Testis (tissue), 5 donors: ENCODE measurements at places on chromosomes 2 and 18. TPM values are rescaled to one million over a fixed set of nuclear protein-coding genes. Genes with fewer than 3 reads are reported as not detected.

GRCh38 chr2:43880471-43880870 lies 41.7 kb downstream of the ABCG8 start:
- DNase-seq, result no peak

DNA sequence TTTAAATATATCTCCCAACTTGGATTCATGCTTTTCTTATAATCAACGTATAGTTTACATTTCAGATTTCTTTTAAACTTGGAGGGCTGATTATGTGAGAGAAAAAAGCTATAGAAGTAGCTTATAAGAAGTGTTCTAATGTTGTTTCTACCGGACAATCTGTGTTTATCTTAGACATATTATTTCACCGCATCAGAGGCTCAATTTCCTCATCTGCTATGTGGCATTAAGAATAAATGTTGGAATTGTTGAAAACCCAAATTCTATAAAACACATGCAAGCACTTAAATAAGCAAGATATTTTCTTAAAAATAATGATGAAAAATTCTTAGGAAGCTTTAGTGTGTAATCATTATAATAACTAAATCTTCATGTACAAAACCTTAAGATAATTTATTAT lies 407.9 kb downstream of the HRH4 start:
- DNase-seq, result no peak

DNA sequence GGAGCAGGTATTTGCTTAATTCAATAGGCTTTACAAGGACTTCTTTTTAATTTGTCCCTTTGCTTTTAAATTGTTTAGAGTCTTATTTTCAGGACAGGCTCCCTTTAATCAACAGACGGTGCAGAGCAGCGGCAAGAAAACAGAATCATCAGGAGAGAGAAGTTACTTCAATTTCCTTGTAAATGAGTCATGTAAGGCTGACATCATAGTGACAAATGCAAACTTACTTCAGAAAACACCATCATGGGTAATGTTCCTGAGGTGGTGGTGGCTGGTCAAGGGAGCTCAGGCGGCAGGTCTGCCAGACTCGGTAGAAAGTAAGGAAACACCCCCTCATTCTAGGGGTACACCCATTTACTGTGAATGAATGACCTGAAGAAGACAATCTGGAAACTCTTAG lies 395.1 kb downstream of the FBXO15 start:
- DNase-seq, result no peak

DNA sequence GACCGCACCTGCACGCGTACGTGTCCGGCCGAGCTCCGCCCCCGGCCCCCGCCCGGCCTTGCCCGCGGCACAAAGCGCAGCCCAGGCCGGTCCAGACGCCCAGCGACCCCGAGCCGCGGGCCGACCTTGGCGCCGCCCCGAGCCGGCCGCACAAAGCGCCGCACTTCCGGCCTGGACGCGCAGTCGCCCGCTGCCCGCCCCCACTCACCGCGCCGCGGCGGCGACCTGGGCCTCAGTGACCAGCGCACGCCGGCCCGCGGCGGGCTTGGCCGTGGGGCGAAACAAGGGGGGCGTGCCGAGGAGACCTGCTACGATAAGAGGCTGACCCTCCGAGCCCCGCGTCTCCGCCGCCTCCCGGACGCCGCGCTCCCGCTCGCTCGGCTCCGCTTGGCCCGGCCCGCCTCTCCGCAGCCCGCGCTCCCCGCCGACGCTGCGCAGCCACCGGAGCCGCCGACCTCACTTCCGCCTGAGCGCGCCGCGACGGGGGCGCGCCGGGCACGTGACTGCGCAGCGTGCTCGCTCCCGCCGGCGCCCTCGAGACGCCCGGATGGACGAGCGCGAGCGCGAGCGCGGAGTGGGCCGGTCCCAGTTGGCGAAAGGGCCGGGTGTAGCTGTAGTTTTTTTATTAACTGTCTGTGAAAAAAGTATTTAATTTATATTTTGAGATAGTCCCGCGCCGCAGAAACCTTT lies at the start of gene FAM168B:
TSS of gene FAM168B (minus strand) at position 455 of the 690 bp plus-strand sequence. CDS start 10,814 bp downstream, outside the sequence.
- peak; percentile 88 for DNase-seq

DNA sequence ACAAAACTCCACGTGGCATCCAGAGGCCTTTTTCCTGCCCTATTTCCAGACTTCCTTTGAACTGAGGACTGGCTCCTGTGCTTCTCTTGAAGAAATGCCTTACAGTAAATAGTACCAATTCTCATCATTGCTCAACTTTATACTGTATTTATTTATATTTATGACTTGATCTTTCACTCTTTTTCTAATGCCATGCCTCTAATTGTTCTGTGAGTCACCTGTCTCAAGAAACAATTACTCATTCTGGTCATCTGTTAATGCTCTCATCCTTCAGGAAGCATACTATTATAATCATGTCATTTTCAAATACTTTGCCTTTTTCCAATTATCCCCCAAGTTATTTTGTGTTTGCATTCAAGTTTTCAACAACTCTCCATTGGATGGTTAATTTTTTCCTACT lies 85.9 kb downstream of the DCDC2C start:
- DNase-seq, result no peak

GRCh38 chr2:237269138-237269875 lies 144.7 kb downstream of the COL6A3 start:
- no peak for DNase-seq

GRCh38 chr2:94999431-94999883 lies 26.1 kb upstream of the MAL start:
- DNase-seq, result no peak

- DNase-seq, result peak; percentile 55
Measured at GRCh38 chr18:76670564-76671288, 151.6 kb upstream of the ZNF236 start.

- DNase-seq, result no peak
Measured at GRCh38 chr2:177852389-177852788, 220.2 kb downstream of the PDE11A start.

GRCh38 chr2:137975280-137976271 lies 11.3 kb downstream of the HNMT start:
- no peak for DNase-seq

DNA sequence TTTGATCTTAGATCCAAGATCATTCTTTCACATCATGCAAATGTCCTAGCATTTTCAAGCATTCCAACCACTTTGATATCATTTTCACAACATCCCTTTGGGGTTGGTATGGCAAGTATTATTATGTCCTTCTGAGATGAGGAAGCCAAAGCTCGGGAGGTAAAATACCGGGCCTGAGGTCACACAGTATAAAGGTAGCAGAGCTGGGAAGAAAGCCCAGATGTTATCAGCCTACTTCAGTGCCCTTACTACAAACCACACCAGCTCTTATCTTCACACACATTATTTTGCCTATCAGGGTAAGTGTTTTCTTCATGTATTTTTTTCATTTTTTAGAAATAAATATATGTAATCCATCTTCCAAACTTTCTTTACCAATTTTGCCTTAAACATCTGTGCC lies 4.2 kb upstream of the B4GALT6 start:
- no peak for DNase-seq

ANO7 gene
- 1.9 TPM for total RNA-seq

SLC11A1 gene
- total RNA-seq, result 12.7 TPM

HYCC2 gene
- total RNA-seq, result 27.9 TPM

CFAP53 gene
- total RNA-seq, result 22.7 TPM

XDH gene
- total RNA-seq, result 1.5 TPM

SCN1A gene
- 0.24 TPM for total RNA-seq
